ENCODE measurements at places on chromosomes 5 and 9.

- DNase-seq, result peak; percentile 11
These were observed 61.8 kb downstream of the SMIM15 start for GRCh38 chr5:61100437-61100836.

- peak; percentile 45 for DNase-seq
These were observed 40.2 kb downstream of the SH3RF2 start for GRCh38 chr5:145976431-145977155.

GRCh38 chr9:29793970-29794369 is 2220.7 kb upstream of the C9orf72 start:
- DNase-seq, result no peak

DNA sequence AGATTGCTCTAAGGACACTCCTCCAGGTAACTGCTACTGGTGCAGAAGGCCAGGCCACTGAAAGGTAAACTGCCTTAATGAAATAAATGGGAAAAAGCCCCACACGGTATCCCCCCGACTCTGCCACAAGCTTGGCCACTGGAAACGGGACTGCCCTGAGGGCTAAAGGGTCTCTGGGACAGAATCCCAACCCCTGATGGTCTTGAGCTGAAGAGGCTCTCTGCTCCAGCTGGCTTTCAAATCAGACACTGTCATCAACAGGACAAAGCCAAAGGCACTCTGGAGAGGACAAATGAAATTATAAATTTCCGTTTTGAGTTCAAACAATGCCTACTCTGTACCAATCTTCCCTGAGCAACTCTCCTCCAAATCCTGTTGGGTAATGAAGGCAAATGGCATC is 33.6 kb upstream of the HMGCR start:
- no peak for DNase-seq

- no peak for DNase-seq
These were observed 53.7 kb downstream of the PAX5 start for GRCh38 chr9:36980148-36980974.

Measured in kidney capillary endothelial cell (primary cell).